H1 (cell line): ENCODE measurements at places on chromosomes 1 and 21. TPM values are rescaled to one million over a fixed set of nuclear protein-coding genes. Genes with fewer than 3 reads are reported as not detected.

Gene KCNE2
- 0.09 and 0.14 TPM in 2 replicates for polyA plus RNA-seq

Gene LCE1D
- not detected in 2 replicates for polyA plus RNA-seq

Gene SLAMF8
- polyA plus RNA-seq: not detected in 2 replicates

Gene THEMIS2
- polyA plus RNA-seq: 27.5 and 28.0 TPM in 2 replicates

Gene PTPN22
- polyA plus RNA-seq: not detected in 2 replicates

Gene CXADR
- 37.2 and 45.6 TPM in 2 replicates for polyA plus RNA-seq

Gene FYB2
- polyA plus RNA-seq: 0.08 and 0.17 TPM in 2 replicates

Gene SLAMF7
- not detected in 2 replicates for polyA plus RNA-seq

Gene CACNA1S
- 0.06 and 0.08 TPM in 2 replicates for polyA plus RNA-seq

Gene S100PBP
- polyA plus RNA-seq: 22.4 and 43.8 TPM in 2 replicates

Gene ADORA3
- 0.03 TPM in 1 of 2 replicates, not detected in the other for polyA plus RNA-seq

Gene BEND5
- 3.4 and 3.8 TPM in 2 replicates for polyA plus RNA-seq

Gene ADAMTS4
- 4.6 and 6.4 TPM in 2 replicates for polyA plus RNA-seq

Gene CFAP57
- polyA plus RNA-seq: 0.20 and 0.36 TPM in 2 replicates

Gene OR2T2
- polyA plus RNA-seq: not detected in 2 replicates

Gene SPRR5
- not detected in 2 replicates for polyA plus RNA-seq

Gene HRNR
- not detected in 2 replicates for polyA plus RNA-seq

Gene ARTN
- 13.5 and 17.4 TPM in 2 replicates for polyA plus RNA-seq

Gene ACTA1
- 23.5 and 49.6 TPM in 2 replicates for polyA plus RNA-seq

Gene ZNF648
- polyA plus RNA-seq: 0.53 and 0.64 TPM in 2 replicates

Gene MMEL1
- 1.7 and 4.0 TPM in 2 replicates for polyA plus RNA-seq

Gene SMIM12
- polyA plus RNA-seq: 43.8 and 49.2 TPM in 2 replicates

Gene CDK11B
- 11.1 and 21.8 TPM in 2 replicates for polyA plus RNA-seq
